ENCODE measurements at places on chromosomes 13 and 19.

GRCh38 chr13:43110036-43110435 is 86.7 kb downstream of the DNAJC15 start:
- DNase-seq, result no peak

DNA sequence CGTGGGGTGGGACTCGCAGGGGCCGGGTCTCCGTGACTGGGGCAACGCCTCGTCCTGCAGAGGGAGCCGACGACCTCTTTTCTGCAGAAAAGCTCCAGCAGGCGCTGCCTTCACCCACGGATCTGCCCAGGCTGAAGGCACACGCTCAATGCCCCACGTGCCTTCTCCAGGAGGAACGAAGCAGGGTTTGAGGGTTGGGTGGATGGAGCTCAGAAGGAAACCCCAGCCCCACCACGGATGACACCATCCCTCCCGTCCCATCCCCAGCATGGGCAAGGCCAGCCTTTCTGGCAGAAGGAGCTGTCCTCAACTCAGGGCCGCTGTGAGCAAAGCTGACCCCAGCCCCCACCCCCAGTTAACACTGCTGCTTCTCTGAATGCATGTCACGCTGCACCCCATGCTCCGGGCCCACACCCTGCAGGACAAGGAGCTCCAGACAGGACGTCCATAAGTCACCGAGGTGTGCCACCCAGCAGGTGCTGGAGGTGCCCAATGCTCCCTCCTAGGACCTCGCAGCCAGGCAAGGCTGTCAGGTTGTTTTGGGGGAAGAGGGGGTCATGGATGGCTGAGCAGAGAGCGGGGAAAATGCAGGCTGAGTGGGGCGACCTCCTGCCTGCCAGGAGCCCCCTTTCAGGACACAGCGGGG is 7.4 kb downstream of the C19orf25 start:
- DNase-seq, result no peak

DNA sequence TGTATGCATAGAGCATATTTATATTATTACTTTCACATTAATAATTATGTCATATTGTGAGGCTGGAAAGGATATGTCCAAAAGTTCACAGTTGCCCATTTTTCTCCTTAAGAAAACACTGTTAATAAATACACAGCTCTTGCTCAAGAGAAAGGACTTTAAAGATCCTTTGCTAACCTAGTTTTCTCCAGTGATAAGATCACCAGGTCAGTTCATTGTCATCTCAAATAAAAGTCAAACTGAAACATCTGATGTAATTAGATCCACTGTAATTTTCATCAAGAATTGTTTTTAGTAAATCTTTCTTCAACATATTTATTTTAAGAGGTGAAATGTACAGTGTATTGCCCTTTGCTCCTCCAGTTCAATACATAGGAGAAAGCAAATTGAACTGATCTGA is 82.8 kb upstream of the KLHL1 start:
- no peak for DNase-seq

- DNase-seq, result no peak
Measured at GRCh38 chr19:16394681-16395375, 70.2 kb downstream of the KLF2 start.

DNA sequence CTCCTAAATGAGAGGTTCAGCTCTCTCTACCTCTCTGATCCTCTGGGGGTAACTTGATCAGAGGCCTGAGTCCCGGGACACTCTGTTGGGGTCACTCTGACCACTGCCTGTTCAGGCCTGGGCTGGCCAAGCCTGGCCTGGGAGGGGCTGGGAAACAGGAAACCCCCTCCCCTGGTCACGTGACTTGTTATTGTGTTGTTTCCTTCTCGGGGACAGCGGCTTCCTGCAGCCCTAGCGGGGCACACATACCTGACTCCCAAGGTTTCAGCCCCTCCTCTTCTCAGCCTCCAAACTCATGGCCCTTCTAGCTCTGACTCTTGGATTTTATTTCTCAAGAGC is at the start of gene USHBP1:
Gene USHBP1, minus strand, starts transcription at position 105 of the 339 bp plus-strand sequence. CDS start 446 bp downstream, outside the sequence.
- no peak for DNase-seq

DNA sequence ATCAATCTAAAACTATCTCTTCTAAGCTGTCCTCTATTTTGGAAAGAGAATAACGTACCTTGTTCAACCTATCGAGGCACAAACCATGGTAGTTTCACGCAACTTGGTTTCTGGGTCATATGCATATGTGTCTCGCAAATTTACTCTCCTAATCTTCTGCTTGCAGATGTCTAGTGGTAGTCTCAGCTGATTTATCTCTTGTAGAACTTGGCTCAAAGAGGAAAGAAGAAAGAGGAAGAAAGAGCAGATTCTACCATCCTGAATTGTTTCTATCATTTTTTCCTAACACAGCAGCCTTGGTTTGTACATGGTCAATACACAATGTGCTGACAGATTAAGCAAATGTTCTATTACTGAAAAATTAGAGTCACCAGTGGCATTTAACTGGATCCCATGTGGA is 282.3 kb downstream of the SPRY2 start:
- DNase-seq, result no peak

DNA sequence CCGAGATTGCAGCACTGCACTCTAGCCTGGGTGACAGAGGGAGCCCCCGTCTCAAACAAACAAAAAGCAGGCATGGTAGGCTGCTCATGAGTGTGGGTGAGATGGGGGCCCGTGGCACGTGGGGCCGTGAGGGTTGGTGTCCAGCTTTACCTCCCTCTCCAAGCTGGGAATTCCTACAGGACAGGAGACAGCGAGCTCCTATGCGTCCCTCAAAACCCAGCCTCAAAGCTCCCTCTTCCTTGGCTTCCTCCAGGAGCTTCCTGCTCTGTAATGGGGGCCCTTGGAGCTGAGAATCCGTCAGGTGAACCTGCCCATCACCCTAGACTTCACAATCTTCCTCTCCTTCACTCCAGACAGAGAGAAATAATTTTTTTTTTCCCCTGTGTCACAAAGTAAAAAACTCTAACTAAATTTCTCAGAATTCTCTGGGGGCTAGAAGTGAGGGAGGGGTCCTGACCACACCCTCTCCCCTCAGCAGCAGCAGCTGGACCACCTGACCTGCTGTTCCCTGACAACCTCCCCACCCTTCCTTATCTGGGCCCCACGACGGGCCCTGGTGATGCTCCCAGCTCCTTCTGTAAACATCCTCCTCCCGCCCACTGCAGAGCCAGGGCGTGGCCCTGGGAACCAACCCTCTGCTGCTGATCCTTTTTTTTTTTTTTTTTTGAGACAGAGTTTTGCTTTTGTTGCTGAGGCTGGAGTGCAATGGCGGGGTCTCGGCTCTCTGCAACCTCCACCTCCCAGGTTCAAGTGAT is 22.1 kb upstream of the WDR18 start:
- DNase-seq, result no peak

DNA sequence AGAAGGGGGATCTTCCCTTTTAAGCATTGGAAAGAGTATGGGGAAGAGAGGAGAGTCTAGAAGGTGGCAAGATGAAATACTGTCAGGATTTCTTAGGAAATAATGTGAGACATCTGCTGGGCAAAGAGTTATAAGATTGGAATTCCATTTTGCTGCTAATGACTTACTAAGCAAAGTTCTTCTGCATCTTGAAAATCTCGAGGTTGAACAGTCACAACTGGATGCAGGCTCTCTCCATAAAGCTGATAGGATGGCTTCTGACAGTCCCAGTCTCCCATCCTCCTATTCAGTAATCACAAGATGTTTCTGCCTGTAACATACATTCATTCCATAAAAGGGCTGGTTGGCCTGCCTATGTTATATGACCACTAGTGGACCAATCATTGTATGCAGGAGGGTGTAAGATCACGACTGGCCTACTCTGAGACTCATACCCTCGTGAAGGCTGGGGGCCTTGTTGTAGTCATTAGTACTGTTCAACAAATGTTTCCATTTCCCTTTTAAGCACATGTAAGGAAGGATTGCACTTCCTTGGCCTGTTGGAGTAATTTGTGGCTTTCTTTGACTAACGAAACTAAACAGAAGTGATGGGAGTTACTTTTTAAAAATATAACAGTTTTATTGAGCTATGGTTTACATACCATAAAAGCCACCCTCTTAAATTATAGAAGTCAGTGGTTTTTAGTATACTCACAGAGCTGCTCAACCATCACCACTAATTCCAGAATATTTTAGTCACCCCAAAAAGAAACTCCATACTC is 45.0 kb upstream of the TDRD3 start:
- DNase-seq, result no peak

DNA sequence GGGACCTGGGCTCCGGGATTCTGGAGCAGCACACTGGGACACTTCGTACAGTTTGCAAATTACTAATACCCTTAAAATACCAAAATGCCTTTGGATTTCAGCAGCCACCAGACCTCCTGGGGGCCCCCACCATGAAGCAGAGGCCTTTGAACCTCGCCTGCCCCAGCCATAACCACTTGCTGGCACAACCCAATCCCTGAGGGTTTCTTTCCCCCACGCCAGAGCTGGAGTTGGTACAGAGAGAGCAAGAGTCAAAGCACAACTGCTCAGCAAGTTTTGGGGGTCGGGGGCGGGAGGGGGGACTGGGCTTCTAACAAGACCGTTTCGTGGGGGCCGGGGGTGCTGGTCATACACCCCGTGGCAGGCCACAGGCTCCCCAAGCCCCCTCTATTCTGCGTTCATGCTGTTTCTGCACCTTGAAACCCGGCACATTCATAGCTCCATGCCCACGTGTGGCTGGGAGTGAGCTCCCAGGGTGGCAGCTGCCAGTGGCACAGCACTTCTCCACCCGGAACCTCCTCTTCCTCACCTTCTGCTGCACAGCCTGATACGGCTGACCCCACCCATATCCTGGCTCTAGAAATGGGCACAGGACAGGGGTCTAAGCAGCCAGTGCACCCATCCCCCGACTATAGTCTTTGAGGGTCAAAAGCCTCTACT is 17.1 kb downstream of the PLEKHF1 start:
- DNase-seq, result no peak

DNA sequence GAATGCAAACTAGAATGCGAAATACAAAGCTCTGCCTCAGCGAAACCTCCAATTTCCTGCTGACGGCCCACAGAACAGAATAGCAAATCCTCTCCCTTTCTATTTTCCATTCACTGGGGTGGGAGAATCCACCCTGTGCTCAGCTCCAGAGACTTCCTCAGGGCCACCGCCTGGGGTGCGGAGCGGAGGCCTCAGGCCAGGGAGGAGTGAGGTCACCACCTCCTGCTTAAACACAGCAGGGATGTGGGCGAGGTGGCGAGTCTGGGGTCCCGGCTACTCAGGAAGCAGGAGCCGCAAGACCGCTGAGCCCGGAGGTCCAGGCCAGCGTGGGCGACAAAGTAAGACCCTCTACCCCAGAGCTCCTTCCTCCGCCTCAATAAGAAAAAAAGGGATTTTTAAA is 666 bp upstream of the ZNF320 start:
- DNase-seq, result no peak

GRCh38 chr13:42575938-42576337 is 2.0 kb downstream of the TNFSF11 start:
- DNase-seq, result no peak

DNA sequence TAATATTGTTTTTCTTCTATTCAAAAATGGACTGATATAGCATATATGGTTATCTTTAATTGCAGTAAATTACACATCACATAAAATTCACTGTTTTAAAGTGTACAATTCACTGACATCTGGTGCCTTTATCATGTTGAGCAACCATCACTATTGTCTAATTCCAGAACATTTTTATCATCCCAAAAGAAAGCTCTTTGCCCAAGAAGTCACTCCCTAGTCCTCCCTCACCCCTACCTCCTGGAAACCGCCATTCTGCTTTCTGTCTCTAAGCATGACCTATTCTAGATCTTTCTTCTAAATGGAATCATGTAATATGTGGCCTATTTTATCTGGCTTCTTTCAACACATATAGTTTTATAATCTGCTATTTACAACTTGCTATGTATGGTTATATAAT is 525.6 kb downstream of the DCT start:
- DNase-seq, result no peak

DNA sequence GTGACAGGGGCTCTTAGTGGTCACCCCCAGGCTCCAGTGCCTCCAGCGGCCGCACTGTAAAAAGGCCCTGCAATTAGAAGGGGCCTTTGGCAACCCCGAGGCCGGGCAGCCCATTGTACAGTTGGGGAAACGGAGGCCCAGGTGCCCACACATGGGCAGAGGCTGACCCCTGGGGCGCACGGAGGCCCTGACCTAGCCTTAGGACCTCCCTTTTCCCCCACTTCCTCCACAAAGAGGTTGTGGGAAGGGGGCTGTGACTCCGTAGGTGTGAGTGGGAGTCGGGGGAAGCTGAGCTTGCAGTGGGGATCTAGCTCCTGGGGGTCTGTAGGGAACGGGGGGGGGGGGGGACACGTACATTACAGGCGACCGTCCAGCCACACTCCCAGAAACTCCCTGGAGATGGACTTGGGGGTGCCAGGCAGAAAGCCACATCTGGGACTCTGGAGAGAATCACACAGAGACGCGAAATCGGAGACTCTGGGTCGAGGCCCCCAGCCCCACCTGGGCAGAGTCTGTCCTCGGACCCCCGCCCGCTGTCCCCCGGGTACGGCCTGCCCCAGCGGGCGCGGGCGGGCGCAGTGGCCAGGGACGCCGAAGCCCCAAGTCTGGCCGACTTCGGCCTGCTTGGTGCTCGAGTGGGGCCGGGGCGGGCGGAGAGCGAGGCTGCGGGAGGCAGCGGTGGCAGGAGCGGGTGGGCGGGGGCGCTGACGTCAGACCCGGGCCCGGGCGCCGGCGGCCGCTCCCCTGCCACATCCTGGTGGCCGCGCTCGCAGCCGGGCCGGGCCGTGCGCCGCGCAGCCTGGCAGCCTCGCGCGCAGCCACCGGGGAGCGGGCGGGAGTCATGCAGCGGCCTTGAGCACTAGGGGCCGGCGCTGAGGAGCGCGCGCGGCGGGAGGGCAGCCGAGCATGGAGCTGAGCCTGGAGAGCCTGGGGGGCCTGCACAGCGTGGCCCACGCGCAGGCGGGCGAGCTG is at the start of gene ONECUT3:
Gene ONECUT3, plus strand, starts transcription at position 750 of the 972 bp plus-strand sequence. Its CDS starts 157 bp downstream, at position 907.
- no peak for DNase-seq

- DNase-seq, result no peak
Measured at GRCh38 chr13:67860315-67860714, 630.2 kb upstream of the PCDH9 start.

DNA sequence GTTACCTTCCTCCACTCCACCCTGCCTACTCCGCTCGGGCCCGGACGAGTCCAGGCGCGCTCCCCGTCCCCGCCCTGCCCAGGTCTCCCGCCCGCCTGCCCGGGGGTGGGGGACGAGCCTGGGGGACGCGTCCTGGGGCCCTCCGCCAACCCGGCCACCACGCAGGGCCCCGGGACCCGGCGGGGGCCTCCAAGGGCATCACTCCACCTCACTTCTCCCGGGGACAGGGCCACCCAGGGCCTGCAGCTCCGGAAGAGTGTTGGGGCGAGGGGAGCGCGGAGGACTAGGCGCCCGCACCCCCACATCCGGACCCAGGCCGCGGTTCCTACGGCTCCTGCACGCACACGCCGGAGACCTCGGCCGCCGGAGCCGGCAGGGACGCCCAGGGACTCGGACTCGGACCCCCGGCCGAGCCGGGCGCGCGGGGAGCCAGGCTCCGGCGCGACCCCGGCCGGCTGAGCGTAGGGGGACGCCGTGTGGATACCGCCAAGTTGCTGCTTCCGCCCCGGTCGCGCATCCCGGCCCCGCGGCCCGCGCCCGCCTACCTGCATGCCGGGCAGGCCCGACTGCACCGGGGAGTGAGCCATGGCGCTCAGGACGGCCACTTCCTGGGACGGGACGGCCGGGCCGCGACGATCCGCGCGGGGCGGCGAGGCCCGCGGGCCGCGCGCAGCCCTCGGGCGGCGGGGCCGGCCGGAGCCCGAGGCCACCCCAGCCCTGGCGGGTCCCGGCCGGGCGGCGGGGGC is 534 bp downstream of the STK24 start:
- DNase-seq, result peak; percentile 29

GRCh38 chr19:38557205-38557799 is 60.5 kb downstream of the MAP4K1 start:
- DNase-seq, result no peak
